Stimulated activated CD4-positive, alpha-beta T cell treated with anti-CD3 and anti-CD28 coated beads, Interleukin-12 subunit alpha, Interleukin-12 subunit beta, amount 100 ng/mL, for 24 hours (primary cell): ENCODE measurements at places on chromosomes 7 and 10.
A peak's percentile ranks its signal among the peaks of the same experiment; 100 is the strongest.

- no peak for DNase-seq
These were observed 20.7 kb downstream of the LHPP start for GRCh38 chr10:124482236-124482800.

DNA sequence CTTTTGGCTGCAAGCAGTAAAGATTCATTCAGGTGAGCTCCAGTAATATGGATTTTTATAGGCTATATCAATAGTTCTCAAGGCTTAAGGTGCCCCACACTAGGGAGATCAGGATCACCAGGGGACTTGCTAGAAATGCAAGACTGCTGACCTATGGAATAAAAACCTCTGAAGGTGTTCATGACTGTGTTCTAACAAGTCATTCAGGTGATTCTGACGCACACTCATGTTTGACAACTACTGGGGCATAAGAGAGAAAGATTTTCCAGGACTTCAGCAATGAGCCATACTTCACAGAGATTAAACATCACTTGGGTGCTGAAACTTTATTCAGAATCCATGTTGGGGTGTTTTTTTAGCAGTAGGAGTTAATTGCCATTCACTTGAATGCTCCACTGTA lies 4.8 kb upstream of the TAS2R38 start:
- no peak for DNase-seq

DNA sequence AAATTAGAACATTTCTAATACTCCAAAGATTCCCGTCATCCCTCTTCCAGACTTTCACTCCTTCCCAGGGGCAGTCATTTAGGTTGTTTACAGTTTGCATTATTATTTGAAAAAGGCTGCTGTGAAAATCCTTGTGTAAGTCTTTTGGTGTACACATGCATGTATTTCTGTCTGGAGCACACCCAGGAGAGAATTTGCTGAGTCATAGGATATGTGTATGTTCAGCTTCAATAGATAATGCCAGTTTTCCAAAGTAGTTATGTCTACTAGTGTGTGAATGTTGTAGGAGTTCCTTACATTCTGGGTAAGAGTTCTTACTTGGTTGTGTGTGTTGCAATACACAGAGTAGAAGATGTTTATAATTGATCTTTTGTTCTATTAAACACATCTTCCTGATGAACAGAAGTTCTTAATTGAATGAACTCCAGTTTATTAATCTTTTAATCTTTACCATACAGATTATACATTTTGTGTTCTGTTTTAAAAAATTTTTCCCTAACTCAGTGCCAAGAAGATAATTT lies 25.3 kb downstream of the CROT start:
- DNase-seq = no peak

- DNase-seq = no peak
These were observed 14.5 kb upstream of the CPA1 start for GRCh38 chr7:130365511-130366441.

DNA sequence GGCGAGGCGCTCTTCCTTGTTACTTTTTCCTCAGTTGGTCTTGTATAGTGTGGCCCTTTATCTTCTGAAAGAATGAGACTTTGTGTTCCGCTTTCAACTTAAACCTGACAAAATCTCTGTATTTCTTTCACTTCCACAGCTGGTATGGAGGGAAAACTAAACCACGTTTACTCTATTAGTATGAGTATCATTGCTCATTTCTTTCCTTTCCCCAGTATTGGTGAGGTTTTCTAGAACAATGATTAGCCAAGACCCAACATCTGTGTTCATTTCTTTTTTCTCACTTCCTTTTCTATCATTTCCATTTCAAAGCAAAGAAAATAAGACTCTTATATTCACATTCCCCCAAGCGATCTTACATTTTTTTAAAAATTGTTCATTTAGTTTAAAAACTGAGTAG lies 165.3 kb downstream of the PAXIP1 start:
- no peak for DNase-seq

DNA sequence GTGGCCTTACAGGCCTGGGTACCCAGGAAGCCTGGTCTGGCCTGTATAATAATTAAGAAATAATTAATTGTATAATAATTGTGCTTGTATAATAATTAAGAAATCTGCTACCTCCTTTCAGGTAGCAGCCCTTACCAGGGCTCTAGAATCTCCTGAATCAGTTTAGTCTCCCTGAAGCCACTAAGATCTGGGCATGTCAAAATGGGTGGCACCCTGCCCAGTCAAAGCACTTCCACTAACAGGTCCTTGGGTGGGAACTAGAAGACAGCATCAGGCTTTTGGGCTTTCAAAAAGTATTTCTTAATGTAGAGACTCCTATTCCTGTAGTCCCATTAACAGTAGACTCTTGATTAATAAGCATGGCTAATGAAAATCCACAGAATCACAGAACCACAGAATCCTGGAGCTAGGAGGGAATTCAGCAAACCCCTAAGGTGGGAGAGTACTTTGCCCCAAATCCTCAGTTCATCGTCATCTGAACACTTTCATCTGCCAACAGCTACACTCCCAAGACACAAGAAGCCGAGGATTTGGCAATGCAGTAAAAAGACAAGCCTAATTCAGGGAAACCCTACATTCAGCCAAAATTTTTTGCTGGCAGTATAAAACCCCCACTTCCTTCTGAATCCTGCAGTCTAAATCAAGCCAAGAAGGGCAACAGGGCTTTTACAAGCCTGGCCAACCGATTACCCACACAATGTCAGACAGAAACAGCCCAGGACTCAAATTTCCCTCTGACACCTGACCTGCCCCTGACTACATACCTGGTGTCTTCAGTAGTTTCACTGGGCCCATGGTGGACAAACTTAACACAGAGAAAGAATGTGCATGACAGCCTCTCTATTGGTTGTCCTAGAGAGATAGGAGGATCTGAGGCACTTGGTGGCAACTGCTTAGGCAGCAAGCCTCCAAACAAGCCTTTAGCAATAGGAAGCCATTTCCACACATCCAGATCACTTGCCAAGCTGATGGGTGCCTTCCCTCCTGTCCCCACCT lies 5.9 kb upstream of the IL6 start:
- DNase-seq = no peak

- no peak for DNase-seq
These were observed 9.3 kb upstream of the MYL7 start for GRCh38 chr7:44150466-44150832.

DNA sequence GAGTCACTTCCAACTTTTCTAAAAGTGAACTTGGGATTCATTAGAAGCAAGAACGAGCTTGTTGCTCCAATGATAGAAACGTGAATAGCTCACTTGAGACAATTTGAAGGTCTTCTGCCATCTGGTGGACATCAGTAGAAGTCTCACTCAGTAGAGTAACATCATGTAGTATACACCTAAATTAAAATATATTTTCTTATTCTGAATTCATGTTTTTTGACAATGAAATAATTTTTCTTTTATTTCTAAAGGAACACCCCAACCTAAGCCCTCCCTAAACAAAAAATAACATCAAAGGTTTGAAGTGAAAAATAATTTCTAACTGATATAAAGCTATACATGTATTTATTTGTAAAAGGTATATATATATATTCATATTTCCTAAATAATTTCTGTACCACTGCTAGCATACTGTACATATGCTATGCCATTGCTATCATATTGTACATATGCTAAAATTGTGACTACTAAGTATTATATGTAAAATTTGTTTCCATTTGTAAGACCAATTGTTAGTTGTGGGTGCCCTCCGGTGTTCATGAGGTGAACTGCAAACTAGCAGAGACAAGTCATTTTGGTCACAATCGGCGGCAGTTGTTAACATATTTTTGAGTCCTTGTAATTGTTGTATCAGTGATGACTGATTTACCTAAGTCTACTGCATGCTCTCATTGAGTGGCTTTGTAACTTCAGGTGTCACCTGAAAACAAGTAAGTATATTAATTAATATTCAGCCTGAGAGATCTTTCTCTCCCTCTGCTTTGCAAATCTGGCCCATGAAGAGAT lies 121.9 kb downstream of the PTPRZ1 start:
- DNase-seq = peak; percentile 38

GRCh38 chr7:112350585-112350984 lies 99.7 kb upstream of the IFRD1 start:
- no peak for DNase-seq

GRCh38 chr7:91691865-91692264 lies 188.6 kb downstream of the MTERF1 start:
- DNase-seq = no peak

DNA sequence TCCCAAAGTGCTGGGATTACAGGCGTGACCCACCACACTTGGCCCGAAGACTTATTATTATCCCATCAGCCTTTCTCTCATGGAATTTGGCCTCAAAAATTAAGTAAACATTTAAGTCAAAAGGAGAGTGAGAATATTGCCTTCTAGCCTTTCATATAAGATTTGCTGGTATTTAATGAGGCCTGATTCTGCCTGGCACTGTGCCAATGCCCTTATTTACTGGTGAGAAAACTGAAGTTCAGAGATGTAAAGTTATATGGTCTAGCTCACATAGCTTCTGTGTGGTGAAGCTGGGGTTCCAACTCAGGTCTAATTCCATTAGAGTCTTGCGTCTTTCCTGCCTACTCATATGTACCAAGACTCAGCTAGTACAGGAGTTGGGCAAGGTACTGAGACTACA lies 260.2 kb downstream of the SDHAF3 start:
- DNase-seq = no peak

- DNase-seq = no peak
These were observed 58.2 kb downstream of the STRA8 start for GRCh38 chr7:135291809-135292253.

DNA sequence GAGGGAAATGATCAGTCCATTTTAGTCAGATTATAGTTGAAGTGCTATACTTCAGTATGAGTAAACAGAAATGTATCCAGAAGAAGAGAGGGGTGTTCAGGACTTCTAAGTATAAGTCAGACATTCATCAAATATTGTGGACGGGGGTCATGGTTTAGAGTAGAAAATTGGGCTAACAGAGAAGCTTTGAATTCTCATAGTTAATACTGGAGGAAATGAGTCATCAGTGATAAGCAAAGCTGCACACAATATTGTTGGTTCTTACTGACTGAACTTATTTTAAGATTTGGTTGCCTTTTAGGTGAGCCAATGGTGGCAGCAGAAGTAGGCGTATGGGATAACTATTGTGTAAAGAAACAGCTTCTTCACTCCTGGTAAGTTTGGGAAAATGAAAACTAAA lies 1.7 kb upstream of the SUMF2 start:
- no peak for DNase-seq

- DNase-seq = peak; percentile 39
These were observed 14.8 kb downstream of the DPCD start for GRCh38 chr10:101602761-101603398.

DNA sequence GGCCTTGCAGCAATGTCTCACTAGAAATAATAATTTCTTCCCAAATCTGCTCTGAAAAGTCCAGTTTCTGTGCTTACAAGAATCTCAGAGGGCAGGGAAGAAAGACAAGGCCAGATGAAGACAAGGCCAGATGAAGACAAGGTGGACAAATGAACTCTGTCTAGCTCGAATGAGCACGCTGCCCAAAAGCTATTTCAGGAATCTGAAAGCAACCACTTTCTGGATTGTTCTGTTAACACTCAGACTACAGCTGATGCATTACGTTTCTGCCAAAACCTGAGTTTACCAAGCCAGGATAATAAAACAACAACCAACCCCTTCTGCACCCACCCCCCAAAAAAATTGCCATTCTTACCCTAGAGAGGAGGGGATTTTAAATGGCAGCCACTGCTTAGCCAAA lies 1073.6 kb downstream of the SORCS3 start:
- no peak for DNase-seq

GRCh38 chr10:102603946-102604345 lies 40.3 kb upstream of the TRIM8 start:
- no peak for DNase-seq

GRCh38 chr10:62354916-62355315 lies 19.3 kb upstream of the ZNF365 start:
- no peak for DNase-seq

- DNase-seq = no peak
These were observed 56.7 kb upstream of the SEMA3A start for GRCh38 chr7:84251277-84251781.

DNA sequence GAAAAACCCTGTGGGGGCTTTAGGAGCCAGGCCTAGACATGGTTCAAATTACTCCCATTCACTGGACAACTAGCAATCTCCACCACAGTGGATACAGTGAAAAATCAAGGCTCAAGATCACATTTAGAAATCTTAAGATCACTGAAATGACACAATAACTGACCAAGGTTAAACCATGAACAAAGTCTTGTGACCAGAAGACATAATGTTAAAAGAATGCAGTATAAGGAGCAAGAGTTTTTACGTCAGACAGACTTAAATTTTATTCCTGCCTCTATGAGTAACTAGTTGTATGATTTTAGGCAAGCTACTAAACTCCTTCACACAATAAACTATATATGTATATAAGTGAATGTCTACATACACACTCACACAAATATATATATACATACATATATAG lies 68.5 kb downstream of the MICU1 start:
- DNase-seq = no peak

GRCh38 chr10:69186524-69186923 lies 6.5 kb downstream of the SUPV3L1 start:
- DNase-seq = no peak

DNA sequence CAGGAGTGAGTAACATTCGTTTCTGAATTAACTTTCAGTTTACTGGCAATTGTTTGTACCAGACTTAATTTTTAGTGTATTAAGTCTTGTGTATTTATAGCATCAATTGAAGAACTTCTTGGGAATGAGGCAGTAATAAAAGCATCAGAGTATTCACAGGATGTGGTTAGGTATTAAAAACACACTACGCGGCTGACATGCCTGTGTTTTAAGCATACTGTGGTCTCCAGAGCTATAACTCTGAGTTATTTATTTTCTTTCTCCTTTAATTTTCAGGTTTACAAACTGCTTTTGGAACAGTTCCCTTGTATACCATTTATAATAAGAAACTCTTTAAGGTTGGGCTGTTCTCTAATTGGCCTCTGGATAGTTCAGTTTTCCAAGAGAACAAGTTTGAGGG lies 626.1 kb upstream of the NRG3 start:
- DNase-seq = no peak

DNA sequence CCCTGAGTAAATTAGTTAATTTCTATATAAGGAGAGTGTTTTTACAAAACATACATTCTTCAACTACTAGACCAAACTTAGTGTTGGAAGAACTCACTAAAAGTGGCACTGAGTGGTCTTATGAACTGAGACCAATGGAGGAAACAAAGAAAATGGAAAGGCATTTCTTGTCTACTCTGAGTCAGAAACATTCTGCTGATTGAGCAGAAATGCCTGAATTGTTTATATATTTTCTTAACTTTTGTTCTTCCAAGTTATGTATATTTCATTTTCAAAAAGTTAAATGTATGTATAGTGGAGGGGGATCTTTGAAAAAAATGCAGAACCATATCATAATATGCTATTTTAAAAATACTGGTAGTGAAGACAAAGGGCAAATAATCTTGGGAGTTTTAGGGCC lies 320.7 kb downstream of the HGF start:
- no peak for DNase-seq

- DNase-seq = no peak
These were observed 318.7 kb downstream of the BBS9 start for GRCh38 chr7:33448035-33448434.
